ENCODE measurements at places on chromosomes 1 and 21.

GRCh38 chr1:231193710-231194340 lies 32.0 kb downstream of the TRIM67 start:
- no peak for DNase-seq

DNA sequence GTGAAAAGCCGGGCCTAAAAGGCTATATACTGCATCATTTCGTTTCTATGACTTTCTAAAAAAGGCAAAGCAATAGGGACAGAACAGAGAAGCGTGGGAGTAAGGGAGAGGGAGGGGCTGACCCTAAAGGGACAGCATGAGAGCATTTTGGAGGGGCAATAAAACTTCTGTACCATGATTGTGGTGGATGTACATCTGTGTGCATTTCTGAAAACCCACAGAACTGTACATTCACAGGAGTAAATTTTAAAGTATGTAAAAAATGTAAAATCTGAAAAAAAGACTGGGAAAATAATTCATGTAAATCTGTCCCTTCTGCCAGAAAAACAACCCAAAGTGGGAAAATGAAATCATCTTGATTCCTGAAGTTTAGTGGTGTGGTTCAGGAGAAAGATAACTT lies 235.4 kb downstream of the CENPF start:
- no peak for DNase-seq

- DNase-seq = no peak
These were observed 65.7 kb downstream of the ST6GALNAC3 start for GRCh38 chr1:76140227-76140626.

- DNase-seq = no peak
These were observed 31.4 kb downstream of the B3GALT5 start for GRCh38 chr21:39644062-39644560.

DNA sequence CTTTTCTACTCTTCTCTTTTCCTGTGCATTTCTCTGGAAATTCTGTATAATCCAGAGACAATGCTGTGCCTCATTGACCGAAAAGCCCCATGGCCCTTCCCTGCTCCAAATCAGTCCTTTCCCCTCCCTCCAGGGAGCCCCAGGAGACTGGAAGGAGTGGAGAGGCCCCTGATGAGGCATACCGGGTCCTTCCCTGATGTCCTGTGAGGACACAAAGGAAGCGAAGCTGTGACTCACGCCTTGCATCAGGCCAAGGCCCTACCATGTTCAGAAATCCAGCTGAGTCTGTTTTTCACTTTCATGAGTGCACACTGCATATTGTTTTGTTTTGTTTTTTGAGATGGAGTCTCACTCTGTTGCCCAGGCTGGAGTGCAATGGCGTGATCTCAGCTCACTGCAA lies 38.7 kb upstream of the BECN2 start:
- no peak for DNase-seq

- DNase-seq = peak; percentile 33
These were observed 9.6 kb upstream of the ADORA1 start for GRCh38 chr1:203117611-203118575.

GRCh38 chr21:35528116-35529042 lies 479.3 kb upstream of the RUNX1 start:
- DNase-seq = no peak

GRCh38 chr21:35204125-35204524 lies 155.0 kb upstream of the RUNX1 start:
- DNase-seq = no peak

GRCh38 chr1:83807231-83807630 lies 191.7 kb downstream of the TTLL7 start:
- DNase-seq = no peak

DNA sequence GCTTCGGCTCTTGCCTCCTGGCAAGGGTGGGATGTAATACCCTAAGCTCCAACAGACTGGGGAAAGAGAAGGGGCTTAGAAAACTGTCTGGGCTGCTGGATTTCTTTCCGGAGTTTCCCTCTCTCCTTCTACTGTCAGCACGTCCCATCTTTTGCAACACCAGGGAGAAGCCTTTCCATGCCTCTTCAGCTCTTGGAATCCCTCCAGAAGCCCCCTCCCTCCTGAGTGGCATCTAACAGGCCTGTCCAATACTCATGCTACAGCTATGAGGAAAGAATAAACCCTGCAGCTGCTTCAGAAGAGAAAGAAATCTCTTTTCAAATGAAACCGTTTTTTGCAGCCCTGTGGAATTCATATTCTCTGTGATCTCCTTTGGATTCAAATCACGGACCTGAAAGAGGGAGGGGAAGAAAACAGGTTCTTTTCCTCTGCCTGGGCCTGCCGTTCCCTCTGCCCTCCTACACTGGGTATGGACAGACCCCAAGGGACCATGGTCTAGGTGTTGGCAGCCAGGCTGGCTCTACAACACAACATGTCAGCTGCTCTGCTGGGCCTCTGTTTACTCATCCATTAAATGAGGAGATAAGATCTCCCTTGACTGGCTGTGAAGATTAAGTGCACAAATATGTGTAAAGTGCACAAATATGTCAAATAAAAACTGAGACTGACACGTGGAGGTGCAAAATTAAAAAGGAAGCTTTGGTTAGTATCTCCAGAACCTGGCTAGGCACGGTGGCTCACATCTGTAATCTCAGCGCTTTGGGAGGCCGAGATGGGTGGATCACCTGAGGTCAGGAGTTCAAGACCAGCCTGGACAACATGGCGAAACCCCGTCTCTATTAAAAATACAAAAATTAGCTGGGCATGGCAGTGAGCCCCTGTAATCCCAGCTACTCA lies 6.0 kb upstream of the CAPN2 start:
- DNase-seq = no peak

DNA sequence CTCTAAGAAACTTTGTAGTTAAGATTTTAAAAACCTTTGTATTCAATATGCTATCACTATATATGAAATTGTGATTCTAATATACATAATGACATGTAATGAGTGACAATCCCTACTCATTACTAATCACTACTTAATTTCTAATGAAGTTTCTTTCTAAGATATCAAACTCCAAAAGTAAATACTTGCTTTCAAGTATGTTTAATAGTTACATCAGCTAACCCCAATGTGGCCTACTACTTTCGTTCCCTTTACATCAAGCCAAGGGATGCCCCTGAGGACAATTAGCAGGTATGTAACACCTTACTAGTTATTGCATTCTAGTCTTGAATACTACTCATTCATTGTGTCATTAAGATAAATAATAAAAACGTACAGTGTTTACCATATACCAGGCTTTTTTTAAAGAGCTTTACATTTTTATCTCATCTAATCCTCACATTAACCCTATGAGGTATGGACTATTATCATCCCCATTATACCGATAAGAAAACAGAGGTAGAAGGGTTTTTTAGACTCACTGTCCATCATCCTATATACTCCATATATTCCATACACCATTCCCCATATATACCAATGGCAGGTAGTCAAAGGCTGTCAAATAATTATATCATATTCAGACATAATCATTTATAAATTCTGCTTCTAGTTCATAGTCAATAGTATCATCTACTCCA lies 4.2 kb downstream of the PPP1R15B start:
- no peak for DNase-seq

GRCh38 chr1:206513312-206514111 lies 6.2 kb downstream of the RASSF5 start:
- DNase-seq = no peak

- DNase-seq = no peak
These were observed 74.6 kb downstream of the RASAL2 start for GRCh38 chr1:178168536-178168935.

DNA sequence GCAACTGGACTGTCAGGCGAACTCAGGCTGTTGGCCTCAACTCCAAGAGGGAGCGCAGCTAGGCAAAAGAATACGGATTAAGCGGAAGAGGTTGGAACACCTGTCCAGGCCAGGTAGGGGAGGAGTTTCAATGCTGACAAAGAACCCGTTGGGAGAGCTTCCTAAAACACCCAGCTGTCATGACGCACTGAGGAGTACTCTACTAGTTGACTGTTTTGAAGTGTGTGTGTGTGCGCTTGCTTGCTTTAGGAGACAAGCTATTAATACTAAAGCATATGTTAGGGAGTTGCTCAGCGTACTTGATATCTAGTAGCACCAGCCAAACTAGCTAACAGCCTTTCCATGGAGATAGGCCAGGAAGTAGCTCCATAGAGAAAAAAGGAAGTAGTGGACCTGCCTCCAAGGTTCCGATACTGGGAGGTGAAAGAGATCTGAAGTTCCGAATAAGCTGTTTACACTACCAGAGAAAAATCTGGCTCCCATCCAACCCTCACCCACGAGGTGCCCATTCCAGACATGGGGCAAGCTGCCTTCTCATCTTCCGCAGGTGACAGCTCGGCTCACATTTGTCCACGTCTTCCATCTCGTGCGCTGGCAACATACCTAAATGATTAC lies 974 bp upstream of the FNBP1L start:
- peak; percentile 79 for DNase-seq

GRCh38 chr1:207883104-207883651 lies 27.7 kb downstream of the CD34 start:
- DNase-seq = no peak

- no peak for DNase-seq
These were observed 547.4 kb downstream of the LTN1 start for GRCh38 chr21:28445141-28445830.

- peak; percentile 60 for DNase-seq
These were observed 914 bp upstream of the ADGRB2 start for GRCh38 chr1:31765041-31765467.

DNA sequence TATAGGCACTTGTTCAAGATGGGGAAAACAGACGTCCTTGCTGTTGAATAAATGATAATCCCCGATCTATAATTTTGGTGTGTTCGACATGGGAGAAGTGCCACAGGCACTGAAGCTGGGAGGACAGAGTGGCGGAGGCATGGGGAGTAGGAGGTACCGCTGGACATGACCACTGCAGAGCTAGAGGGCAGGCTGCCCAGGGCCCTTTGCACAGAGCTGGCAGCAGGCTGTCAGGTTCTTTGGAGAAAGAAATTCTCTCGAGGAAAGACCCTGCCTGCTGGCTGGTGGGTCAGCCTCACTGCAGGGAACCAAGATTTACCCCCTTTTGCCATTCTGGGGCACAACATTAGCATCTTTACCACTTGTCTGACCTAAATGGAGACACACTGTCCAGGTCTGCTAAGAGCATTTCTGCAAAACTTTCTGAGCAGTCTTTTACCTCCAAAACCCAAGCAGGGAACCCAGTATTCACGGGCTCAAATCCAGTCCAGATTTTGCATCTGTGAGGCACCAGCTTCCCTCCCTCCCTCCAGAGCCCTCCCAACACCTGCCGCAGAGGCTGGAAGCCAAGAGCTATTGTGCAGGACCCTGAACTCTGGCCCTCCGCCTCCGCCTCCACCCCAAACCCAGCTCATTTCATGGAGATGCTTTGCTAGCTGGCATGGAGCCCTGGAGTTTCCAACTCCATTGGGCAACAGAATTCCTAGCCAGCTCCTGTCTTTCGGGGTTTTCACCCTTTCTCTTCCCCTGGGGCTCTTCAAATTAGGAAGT lies 142.3 kb downstream of the PLXNA2 start:
- DNase-seq = peak; percentile 91

GRCh38 chr1:30707412-30708360 lies 15.7 kb downstream of the MATN1 start:
- peak; percentile 72 for DNase-seq

- DNase-seq = no peak
These were observed 3.2 kb downstream of the LAD1 start for GRCh38 chr1:201395936-201396335.

DNA sequence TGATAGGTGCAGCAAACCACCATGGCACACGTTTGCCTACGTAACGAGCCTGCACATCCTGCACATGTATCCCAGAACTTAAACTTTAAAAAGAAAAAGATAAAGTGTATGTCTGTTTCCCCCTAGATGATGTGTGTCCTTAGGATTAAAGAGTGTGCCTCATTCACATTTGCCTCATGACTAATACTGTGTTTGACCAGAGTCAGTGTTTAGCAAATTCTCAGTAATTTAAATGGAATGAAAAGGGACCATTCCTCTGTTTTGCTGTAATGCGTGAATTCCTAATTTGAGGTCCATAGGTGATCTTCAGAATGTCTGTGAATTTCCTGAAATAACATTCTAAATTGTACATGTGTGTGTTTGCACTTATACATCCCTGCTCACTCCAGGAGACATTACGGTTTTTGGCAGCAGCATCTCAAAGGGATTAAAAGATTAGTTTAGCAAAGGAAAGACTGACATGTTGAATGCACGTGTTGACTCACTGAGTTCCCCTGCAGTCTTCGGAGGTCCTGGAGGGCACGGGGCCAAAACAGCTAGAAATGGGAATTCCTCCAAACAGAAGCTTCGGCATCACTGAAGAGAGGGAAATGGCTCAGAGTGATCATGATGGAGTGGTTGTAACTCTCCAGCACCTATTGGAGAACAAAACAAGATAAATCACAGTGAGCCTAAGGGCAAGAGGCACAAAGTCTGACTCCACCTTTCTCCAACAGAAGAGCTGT lies 19.1 kb upstream of the SLC35F3 start:
- DNase-seq = no peak

GRCh38 chr1:186937016-186937670 lies 108.4 kb downstream of the PLA2G4A start:
- no peak for DNase-seq

- no peak for DNase-seq
These were observed 58.4 kb downstream of the SAMSN1 start for GRCh38 chr21:14487490-14488432.

DNA sequence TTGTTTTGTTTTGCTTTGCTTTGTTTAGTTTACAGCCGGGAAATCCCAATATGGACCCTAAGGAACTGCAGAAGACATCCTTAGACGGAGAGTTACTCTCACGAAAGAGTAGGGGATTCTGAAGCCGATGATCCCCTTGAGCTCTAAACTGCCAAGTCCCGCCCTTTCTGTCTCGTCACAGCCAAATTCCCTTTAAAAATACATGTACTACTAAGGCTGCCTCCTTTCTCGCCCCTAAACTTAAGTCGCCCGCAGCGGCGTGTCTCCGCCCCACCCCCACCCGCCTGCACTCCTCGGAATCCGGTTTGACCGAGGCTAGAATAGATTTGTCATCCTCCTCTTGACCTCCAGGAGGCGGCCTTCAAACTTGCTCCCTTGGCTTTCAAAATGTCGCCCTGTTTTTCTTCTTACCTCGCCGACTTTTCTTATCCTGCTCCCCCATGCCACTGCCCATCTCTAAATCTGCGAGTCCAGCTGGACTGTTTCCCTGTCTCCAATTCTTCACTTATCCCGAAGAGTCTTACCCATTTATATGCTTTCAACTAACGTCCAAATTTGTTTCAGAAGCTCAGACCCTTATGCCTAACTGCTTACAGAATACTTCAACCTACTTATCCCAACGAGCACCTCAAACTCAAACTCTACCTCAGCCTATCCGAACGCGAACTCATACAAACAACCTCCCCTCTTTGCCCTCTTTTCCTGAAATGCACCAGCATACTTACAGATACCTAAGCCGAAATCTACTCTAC lies 10.9 kb upstream of the BOLA1 start:
- peak; percentile 86 for DNase-seq

DNA sequence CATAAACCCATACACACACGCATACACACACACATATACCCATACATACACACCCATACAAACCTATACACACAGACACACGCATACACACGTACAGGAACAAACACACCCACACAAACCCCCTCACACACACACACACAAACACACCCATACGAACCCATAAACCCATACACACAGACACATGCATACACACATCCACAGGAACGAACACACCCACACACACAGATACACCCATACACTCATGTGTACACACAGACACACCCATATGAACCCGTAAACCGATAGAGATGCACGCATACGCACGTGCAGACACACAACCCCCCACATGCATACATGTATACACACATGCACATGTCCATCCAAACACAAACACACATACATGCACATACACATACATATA lies 9.5 kb downstream of the WNT9A start:
- no peak for DNase-seq
